ENCODE measurements at places on chromosomes 2 and 18.

DNA sequence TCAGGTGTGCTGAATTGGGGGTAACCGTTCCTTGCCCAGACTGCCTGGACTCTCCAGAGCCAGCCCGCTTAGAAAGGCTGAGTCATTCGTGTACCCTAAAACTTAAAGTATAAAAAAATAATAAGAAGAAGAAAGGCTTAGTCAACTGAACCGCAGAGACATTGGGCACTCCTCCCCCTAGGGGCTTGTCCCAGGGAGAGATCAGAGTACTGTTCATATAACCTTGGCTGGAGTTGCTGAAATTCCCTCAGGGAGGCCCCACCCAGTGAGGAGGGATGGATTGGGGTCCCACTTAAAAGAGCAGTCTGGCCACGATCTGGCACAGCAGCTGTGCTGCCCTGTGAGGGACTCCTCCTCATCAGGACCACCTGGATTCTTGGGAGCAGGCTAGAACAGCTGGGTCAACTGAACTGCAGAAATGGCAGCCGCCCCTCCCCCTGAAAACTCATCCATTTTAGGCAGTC is 37.2 kb downstream of the ANKRD12 start:
- DNase-seq: no peak

- no peak for DNase-seq
Observed at GRCh38 chr2:224287531-224287930, 114.4 kb downstream of the FAM124B start.

- no peak for DNase-seq
Observed at GRCh38 chr2:205792908-205793307, 110.6 kb downstream of the NRP2 start.

DNA sequence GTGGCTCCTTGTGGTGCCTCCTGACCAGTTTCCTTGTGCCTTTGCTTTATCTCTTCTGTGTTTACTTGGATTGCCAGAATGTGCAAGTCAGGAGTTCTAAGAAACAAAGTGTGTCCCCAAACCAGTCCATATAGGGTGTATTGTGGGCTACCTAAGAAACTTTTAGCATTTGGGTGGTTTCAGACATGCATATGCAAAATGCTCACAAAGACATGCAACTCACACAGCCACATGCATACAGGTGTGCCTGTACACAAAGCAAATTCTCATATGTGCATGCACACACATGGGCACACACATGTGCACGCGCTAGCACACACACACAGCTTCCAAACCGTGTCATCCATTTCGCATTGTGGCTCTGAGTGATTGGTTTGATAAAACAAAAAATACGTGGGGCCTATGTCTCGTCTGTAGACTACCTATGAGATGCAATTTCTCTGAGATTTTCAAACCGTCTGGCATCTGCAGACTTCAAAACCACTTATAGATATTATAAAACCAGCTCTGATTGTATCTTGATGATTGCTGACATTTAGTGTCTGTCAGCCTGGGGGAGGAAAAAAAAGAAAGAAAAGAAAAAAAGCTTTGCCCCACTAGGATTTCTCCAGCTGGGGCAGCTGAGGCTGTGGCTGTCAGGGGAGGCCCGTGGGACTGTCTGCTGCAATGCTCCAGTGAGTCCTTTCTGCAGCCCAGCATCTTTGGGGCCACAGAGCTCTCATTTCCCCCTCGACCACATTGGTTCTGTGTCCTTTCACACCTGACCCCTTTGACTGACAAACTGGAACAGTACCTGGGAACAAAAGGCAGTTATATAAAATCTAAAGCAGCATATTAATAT is 556.1 kb downstream of the CMPK2 start:
- DNase-seq: no peak

DNA sequence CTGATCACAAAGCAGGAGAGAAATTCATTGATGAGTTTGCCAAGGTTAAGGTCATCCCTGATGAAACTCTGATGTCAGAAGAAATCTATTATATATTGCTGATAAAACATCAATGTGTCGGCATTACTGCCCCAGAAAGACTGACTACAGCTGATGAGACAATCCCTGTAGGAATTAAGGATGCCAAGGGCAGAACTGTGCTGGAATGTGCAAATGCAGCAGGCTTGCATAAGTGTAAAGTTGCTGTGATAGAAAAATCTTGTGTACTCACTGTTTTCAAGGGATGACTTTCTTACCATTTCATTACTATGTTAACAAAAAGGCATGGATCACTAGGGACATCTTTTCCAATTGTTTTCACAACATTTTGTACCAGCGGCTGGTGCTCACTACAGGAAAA is 19.7 kb upstream of the MARCO start:
- DNase-seq: no peak

DNA sequence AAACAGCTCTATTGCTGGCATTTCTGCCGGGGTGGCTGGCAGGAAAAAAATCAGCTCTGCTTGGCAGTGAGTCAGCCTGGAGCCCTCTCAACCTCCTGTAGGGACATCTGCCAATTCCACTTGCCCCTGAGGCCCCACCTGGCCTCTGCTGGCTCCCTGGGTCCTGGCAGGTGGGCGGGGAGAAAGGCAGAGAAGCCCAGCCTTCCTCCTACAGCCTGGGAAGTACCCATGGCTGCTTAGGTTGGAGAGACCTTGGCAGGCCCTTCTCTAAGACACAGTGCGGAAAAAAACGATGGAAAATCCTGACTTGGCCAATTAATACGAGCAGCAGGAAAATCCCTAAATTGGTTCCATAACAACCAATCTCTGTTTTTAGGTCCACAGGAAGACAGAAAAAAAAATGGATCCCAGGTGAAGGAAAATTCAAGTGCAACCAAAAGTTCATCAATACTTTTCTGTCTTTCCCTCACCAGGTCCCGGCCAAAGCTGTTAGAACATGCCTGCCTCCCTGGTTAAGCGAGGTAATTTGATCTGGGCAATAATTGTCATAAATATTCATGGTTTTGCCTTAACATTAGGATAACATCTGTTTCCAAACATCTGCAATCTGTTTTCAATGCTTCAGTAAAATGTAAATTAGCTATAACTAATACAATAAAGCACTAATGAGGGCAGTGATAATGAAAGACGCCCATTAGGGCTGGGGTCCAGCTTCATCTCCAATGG is 245.9 kb downstream of the TFCP2L1 start:
- no peak for DNase-seq

DNA sequence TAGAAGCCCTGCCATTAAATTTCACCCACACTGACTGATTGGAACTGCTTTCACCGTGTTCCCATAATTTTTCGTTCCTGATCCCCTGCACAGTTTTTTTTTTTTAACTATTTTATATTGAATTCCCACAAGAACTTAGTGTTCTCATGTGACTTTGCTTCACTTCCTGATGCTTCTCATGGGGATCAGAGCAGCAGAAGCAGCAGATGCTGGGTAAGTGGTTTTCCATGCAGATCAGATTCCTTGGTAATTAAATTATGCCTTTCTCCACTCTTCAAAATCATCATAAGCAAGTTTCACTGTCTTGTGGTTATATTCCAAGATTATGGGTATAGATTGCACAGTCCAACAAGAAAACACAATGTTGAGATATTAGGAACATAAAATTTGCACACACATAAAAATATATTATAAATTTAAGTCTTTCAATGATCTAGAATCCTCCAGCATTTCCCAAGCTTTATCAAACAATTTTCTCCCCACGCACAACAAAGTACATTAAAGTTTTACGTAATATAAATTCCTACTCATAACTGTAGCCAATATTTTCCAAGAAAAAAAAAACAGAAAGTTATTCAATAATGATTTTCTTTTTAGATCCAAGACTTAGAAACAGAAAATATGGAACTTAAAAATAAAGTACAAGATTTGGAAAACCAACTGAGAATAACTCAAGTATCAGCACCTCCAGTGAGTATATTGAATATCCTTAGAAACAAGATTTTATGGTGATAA is 277.9 kb downstream of the GULP1 start:
- no peak for DNase-seq

DNA sequence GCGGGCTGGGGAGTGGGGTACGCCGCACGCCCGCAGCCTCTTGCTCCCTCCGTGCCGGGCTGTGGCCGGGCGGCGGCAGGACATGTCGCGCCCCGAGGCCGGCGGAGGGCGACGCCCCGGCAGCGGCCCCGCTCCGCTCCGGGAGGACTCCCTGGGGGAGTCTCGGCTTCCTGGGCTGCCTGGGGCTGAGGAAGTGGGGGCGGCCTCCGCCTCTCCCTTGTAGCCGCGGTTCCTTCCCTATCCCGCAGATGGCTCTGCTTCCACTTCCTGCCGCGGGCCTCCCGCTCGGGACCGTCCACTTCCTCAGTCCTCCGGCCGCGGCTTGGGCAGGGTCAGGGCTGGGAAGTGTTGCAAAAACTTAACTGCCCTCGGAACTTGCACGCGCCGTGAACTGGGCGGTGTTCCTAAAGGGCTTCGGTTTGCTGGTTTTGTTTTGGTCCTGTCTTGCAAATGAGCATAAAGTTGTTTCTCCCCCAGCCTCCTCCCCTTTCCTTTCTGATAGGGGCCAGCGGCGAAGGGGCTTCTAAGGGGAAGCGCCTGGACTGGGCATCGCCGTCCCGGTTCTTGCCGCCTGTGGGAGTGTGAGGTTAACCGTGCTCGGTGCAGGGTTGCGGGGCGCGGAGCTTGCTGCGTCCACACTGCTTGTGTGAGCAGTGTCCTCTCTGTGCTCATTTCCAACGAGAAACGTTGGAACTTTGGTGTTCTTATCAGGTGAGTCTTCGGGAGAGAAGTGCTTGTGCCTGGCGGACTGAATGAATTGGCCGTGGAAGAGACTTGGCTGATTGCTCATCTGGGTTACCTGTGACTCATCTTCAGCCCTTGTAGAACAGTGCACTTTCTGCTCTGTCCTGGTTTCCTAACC is 600 bp downstream of the RALB start:
- no peak for DNase-seq

Measured in NCI-H2081 treated with DMSO at 0.1 percent for 48 hours (cell line).